Stomach (tissue), 19 donors: ENCODE measurements at places on chromosomes 3 and 15. TPM values are rescaled to one million over a fixed set of nuclear protein-coding genes. Genes with fewer than 3 reads are reported as not detected.

Gene CEMIP
- total RNA-seq, result not detected

Gene RETNLB
- total RNA-seq, result not detected

- no peaks in the 10 kb centered on the region for H3K27me3 ChIP-seq
- peak; percentile 76 for DNase-seq
- peaks cover 84% of the 10 kb centered on the region for H3K4me1 ChIP-seq
Observed at GRCh38 chr15:64092864-64093626, 593 bp downstream of the CIAO2A start.

DNA sequence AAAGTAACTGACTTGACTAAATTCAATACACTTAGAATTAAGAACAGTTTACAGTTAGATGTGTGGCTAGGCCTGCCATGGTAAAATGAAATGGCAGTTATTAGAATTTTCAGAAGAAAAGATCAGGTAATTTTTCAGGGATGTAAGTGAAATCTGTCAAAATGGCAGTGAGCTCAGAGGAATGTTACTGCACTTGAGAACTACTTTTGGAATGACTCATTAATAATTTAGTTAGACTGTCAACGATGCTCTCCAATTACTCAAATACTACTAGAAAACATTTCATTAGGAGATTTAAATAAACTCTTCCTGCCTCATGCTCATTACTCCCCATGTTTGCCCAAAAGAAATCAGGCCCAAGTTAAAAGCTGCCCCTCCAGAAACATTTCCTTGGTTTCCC lies 84.4 kb downstream of the RFTN1 start:
- H3K36me3 ChIP-seq, result peaks cover 6% of the 10 kb centered on the region
- H3K27ac ChIP-seq, result no peak overlapping the region
- no peaks in the 10 kb centered on the region for H3K27me3 ChIP-seq
- DNase-seq, result no peak
- H3K4me1 ChIP-seq, result no peaks in the 10 kb centered on the region

DNA sequence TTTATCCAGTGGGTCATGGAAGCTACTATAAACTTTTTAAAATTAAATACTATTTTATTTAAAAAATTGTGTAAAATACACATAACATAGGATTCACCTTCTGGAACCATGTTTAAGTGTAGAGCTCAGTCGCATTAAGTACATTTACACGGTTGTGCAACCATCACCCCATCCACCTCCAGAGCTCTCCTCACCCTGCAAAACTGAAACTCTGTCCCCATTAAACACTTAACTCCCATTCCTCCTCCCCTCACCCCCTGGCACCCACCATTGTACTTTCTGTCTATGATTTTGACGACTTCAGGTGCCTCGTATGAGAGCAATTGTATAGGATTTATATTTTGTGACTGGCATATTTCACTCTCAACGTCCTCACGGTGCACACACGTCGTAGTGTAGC lies 70.7 kb downstream of the APBA2 start:
- no peaks in the 10 kb centered on the region for H3K4me1 ChIP-seq
- H3K4me3 ChIP-seq, result no peak overlapping the region
- no peak for DNase-seq
- H3K27me3 ChIP-seq, result no peaks in the 10 kb centered on the region
- H3K36me3 ChIP-seq, result no peaks in the 10 kb centered on the region

GRCh38 chr3:185335799-185336198 lies 27.1 kb upstream of the MAP3K13 start:
- no peaks in the 10 kb centered on the region for H3K4me1 ChIP-seq
- DNase-seq, result peak; percentile 23
- H3K36me3 ChIP-seq, result no peaks in the 10 kb centered on the region
- H3K4me3 ChIP-seq, result no peak overlapping the region

GRCh38 chr3:53773021-53773436 lies 73.2 kb downstream of the CHDH start:
- no peak overlapping the region for H3K27ac ChIP-seq
- peaks cover 8% of the 10 kb centered on the region for H3K27me3 ChIP-seq
- no peaks in the 10 kb centered on the region for H3K4me1 ChIP-seq
- no peak overlapping the region for H3K4me3 ChIP-seq

DNA sequence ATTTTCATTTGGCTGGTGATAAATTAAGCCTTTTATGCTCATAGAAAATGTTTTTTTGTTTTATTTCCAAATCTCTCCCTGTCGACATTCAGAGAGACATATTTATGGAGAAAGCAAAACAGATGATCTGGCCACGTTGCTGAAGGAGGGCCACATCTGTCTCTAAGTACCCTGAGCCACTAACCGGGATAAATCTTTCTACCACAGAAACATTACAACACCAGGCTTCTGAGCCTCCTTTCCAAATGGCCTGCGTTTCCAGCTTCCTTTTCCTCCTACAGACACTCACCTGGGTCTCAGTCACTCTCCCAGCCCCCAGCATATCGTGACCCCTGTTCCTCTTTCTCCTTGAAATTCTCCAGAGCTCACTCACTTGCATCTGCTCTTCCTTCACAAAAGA lies 161.0 kb downstream of the ARRDC4 start:
- H3K27ac ChIP-seq, result no peak overlapping the region
- H3K4me3 ChIP-seq, result no peak overlapping the region
- H3K4me1 ChIP-seq, result no peaks in the 10 kb centered on the region
- H3K27me3 ChIP-seq, result no peaks in the 10 kb centered on the region
- H3K36me3 ChIP-seq, result no peaks in the 10 kb centered on the region
